ENCODE measurements at places on chromosomes 2 and 18.

- DNase-seq: no peak
Measured at GRCh38 chr2:135931776-135932443, 53.5 kb downstream of the DARS1 start.

DNA sequence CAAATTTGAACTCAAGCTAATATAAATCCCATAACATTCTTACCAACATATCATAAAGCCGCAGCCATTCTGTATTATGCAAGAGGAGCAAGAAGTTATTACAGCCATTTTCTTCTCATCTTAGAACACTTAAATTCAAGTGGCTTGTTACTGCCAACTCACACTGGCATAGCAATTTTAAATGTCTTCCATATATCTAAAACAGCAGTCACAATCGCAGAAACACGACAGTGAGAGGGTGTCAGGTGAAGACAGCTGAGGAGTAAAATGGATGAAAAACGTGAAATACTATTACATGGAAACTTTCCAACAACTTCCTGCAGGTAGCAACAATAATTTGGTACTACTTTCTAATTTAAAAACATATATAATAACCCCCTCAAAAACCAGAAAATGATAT lies 17.9 kb downstream of the PPP3R1 start:
- DNase-seq: no peak

GRCh38 chr18:8786483-8787370 lies 81.4 kb downstream of the MTCL1 start:
- no peak for DNase-seq

- DNase-seq: no peak
Measured at GRCh38 chr2:161352719-161353118, 44.5 kb downstream of the PSMD14 start.

- no peak for DNase-seq
Measured at GRCh38 chr2:113192459-113193100, 18.8 kb downstream of the PSD4 start.

DNA sequence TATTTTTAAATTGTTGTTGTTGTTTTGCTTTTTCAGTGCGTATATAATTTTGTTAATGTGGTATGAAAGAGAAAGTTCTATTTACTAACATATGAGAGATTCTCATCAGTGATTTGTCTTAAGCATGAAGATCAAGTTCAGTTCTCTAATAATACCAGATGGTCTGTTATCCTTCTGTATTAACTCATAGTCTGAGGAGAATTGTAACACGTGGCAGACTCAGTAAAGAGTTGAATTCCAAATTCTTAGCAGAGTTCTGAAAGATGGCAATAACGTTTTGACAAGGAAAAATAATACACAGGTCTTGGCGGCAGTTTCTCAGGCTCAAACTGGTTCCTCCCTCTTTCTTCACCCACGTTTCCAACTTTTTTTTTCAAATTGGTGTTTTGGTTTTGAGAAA lies 17.2 kb upstream of the COL3A1 start:
- no peak for DNase-seq

- no peak for DNase-seq
Measured at GRCh38 chr18:58095222-58095621, 51.2 kb downstream of the NEDD4L start.

GRCh38 chr2:96110621-96111256 lies 5.6 kb downstream of the ADRA2B start:
- no peak for DNase-seq

DNA sequence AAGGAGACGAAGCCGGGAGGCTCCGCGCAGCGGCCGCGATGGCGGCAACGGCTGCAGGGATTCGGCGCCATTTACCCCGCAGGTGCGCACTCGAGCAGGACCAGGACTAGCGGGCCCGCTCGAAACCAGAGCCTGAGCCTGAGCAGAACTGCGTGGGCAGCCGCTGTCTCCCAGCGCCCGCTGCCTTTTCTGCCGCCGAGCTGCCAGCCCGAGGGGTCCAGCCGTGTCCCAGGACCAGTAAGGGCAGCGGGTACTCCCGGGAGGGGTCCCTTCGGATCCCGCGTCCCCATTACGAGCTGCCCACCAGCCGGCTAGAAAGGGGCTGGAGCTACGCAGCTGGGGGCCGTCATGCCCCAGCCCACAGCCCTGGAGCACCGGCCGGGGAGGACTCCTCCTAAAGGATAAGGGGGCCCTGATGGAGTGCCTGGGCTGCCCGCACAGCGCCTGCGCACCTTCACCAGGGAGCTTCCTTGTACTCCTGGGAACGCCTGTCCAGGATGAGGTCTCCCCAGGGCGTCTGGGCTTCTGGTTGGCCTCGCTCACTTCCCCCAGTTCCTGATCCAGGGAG lies 9.9 kb downstream of the ALPP start:
- no peak for DNase-seq

DNA sequence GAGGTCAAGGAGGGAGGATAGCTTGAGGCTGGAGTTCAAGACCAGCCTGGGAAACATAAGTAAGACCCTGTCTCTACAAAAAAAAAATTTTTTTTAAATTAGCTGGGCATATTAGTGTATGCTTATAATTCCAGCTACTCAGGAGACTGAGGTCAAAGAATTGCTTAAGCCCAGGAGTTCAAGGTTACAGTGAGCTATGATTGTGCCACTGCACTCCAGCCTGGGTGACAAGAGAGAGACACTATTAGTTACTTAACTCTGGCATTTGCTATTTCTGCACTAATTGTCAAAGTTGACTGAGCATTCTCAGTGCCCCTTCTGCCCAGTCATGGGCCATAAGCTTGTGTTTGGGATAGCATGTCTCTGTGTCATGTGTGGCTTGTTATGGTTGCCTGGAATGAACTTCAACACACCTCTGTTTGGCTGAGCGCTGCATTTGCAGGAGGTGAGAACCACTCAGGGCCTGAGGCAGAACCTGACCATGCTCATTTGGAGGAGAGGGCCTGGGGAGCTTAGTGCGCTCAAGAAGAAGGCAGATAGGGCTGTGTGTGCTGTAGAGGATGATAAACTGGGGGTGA lies 77.7 kb downstream of the SH3RF3 start:
- DNase-seq: no peak

DNA sequence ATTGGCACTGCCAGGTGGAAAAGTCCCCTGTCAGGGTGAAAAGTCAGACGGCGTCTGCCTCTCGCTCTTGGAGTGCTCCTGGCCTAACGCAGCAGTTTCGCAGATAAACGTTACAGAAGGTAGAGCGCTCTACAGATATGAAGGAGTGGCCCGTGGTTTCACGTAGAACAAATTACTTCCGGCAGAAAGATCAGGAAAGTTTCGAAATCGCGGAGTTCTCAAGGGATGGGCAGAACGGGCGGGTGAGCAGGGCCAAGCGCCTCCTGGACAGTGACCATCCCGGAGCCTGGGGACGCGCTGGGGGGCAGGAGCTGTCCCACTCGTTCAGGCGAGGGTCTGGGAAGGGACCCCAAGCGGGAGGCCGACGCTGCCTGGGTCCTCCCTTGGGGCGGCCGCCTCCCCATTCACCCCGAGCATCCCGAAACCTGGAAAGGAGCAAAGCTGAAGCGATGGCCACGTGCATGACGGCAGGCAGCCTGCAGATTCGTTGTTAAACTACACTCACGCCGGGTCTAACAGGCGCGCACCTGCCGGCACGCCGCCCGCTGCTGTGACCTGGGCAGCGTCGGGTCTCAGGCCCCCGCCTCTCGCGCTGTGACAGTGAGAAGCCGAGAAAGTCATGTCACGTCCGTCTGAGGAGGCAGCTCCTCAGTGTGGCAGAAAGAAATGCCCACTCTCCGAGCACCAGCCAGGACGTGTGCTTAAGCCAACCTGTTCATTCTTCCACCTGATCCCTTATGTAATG lies 122.9 kb upstream of the SALL3 start:
- no peak for DNase-seq

- no peak for DNase-seq
Measured at GRCh38 chr2:10424051-10424450, 24.1 kb downstream of the ODC1 start.

GRCh38 chr2:15521641-15522181 lies 39.4 kb downstream of the NBAS start:
- no peak for DNase-seq

DNA sequence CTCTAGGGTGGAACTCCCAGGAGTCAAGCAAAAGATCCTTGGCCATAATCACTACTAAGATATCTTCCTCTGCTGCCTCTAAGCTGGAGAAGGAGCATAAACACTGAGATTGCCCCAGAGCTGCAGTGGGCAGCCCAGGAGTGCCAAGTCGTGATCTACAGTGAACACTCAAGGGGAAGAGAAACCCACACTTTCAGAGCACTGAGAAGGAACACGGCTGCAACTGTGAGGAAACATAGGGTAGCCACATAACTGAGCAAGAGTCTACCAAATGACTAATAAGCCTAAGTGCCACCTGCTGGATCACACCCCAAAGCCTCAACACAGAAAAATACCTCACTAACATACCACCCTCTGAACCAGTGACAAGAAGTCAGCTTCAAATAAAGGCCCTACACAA lies 79.6 kb upstream of the RAB12 start:
- no peak for DNase-seq

GRCh38 chr2:158926478-158926948 lies 41.9 kb upstream of the TANC1 start:
- no peak for DNase-seq

- DNase-seq: no peak
Measured at GRCh38 chr18:37953876-37954275, 388.3 kb upstream of the CELF4 start.

DNA sequence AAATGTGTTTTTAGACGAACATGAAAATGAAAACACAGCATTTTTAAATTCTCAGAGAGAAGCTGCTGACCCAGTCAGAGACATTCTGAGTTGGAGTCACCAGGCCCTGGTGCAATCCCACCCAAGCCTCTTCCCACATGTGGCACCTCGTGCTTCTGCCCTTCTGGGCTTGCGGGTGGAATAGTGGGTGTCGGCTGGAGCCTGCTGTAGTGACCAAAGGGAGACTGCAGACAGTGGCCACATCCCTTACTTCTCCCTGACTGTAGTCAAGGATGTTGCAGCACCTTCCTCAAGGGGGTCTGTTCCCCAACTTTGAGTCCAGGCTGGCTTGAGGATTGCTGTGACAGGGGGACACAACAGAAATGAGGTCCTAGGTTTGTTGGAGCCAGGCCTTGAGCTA lies 104.4 kb upstream of the GLI2 start:
- no peak for DNase-seq

DNA sequence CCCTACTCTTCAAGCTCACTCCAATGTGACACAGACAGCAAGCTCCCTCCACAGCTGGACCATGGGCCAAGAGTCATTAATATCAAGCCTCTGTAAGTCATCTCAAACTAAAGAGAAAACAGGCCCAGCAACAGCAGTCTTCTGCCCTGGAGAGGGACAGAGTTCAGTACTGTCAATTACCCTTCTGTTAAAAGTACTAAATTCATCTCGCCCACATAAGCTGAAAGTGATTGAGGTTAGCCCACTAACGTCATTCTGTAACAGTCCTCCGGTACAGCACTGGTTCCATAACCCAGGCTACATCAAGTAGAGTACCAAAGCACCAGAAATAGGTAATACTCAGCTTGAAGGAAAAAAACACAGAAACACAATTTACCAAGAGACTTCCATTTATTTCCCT lies 25.9 kb downstream of the THADA start:
- peak; percentile 34 for DNase-seq

DNA sequence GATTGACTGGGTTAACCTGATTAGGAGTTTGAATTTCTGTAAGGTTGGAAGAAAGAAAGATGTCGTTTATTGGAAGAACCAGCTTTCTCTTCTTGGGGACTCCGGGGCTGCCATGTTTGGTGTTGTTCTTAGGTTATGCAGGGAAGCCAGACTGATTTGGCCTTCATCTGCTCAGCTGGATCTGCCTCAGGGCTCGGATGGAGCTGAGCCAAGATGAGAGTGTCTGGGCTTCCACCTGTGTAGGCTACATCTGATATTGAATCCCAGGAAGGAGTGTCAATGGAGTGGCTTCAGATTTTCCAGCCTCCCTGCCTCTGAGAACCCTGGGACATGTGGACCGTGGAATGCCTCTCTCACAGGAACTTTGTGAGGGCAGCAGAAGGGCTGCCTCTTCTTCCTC lies 126.1 kb downstream of the WDSUB1 start:
- DNase-seq: no peak

- no peak for DNase-seq
Measured at GRCh38 chr2:134712736-134713135, 6.1 kb downstream of the TMEM163 start.

All from activated CD4-positive, alpha-beta T cell treated with anti-CD3 and anti-CD28 coated beads for 36 hours (primary cell).